ENCODE measurements at places on chromosomes 6 and 20. TPM values are rescaled to one million over a fixed set of nuclear protein-coding genes. Genes with fewer than 3 reads are reported as not detected.

CFAP61 gene
- total RNA-seq = not detected

SYNJ2 gene
- total RNA-seq = 3.0 TPM

MAK gene
- total RNA-seq = not detected

FGD2 gene
- 49.4 TPM for total RNA-seq

LHFPL5 gene
- total RNA-seq = not detected

KIF25 gene
- total RNA-seq = not detected

ARMC12 gene
- total RNA-seq = not detected

DNA sequence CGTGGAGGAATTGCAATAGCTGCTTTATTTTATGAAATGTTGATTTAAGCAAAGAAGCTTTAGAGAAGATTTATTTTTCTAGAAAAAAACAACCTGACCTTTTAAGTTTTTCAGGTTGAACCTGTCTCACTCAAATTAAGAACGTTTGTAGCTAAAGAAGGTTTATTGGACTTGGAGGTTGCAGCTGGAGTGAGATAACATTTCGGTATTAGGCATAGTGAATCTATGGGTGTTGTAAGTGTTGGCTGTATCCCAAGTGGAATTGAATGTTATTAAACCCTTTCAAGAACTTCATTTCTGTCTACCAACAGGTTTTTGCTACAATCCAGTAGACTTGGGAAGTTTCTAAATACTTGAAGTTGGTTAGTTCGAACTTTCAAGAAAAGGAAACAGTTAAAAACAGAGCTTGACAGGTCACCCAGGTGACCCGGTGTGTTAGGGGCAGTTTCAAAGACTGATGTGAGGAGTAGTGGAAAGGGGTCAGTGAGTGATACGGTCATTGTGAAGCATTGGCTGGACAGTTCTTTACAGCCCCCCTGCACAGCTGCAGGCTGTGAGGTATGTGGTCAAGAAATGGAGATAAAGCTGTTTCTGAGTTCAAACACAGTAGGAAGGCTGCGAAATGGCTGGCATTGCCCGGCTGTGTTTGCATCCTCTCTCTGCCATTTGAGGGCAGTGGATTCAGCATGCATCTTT lies 2.4 kb upstream of the TBCC start:
- H3K27me3 ChIP-seq = no peaks in the 10 kb centered on the region
- peak overlapping the region; percentile 83 for H3K4me3 ChIP-seq
- H3K27ac ChIP-seq = no peak overlapping the region
- H3K4me1 ChIP-seq = peaks cover 20% of the 10 kb centered on the region

DNA sequence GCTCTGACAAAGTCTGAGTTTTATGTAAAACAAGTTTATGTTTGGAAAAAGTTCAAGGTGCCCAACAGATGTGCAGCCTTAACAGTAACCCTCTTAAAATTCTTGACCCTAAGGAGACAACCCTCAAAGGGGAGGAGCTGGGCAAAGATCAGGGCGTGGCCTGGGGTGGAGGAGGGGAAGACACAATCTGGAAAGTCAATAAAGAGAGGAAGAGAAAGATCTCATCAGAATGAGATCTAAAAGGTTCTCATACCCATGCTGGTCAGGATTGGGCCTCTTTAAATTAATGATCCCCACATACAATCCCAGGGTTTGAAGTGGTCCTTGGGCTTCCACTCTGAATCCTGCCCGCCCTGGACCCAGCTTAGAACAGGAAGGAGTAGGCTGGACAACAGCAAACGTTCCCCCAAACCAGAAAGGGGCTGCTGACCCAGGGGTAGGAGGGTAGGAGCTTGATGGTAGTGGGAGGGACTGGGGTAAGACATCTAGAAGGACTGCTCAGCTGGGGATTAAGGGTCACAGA lies 33.0 kb downstream of the FOXP4 start:
- no peak for DNase-seq
- no peaks in the 10 kb centered on the region for H3K27me3 ChIP-seq
- H3K4me1 ChIP-seq = peaks cover 18% of the 10 kb centered on the region
- no peaks in the 10 kb centered on the region for H3K36me3 ChIP-seq

DNA sequence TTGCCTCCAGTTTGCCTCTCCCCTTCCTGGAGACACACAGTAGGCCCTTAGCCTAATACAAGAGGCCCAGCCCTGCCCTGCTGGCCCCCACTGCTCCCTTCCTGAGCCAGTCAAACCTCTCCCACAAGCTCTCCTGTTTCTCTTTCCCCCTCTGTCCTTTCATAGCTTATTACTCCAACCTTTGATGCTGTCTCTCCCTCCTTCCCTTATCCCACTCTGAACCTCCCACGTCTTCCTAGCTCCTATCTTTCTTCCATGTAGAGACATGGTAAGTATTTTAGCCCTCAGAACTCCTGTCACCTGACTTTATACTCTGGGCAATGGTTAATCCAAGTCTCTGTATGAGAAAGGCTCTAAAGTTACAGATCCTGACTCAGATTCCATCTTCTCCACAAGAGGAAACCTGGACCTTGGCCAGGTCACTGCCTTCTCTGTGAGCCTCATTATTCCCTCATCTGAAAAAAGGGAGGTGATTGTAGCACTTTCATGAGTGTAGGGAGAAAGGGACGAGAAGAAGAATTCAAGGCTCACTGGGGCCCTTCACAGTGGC lies 6.7 kb downstream of the TGIF2 start:
- no peaks in the 10 kb centered on the region for H3K27me3 ChIP-seq
- no peak overlapping the region for H3K27ac ChIP-seq
- peaks cover 15% of the 10 kb centered on the region for H3K36me3 ChIP-seq
- DNase-seq = no peak
- no peak overlapping the region for H3K4me3 ChIP-seq
- H3K4me1 ChIP-seq = peaks cover 7% of the 10 kb centered on the region

DNA sequence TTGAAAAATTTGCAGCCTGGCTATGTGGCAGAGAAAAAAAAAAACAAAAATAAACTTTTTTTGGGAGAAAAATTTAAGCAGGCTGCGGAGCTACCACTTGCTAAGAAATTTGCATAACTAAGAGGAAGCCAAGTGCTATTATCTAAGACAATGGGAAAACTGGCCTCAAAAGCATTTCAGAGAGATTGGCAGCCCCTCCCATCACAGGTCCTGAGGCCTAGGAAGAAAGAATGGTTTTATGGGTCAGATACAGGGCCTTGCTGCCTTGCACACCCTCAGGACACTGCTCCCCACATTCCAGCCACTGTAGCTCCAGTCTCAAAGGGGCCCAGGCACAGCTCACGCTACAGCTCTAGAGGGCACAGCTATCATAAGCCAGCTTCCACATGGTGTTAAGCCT lies 777.9 kb downstream of the TENT5A start:
- H3K4me1 ChIP-seq = no peaks in the 10 kb centered on the region
- DNase-seq = no peak
- H3K36me3 ChIP-seq = no peaks in the 10 kb centered on the region
- H3K27ac ChIP-seq = no peak overlapping the region
- H3K4me3 ChIP-seq = no peak overlapping the region
- no peaks in the 10 kb centered on the region for H3K27me3 ChIP-seq

DNA sequence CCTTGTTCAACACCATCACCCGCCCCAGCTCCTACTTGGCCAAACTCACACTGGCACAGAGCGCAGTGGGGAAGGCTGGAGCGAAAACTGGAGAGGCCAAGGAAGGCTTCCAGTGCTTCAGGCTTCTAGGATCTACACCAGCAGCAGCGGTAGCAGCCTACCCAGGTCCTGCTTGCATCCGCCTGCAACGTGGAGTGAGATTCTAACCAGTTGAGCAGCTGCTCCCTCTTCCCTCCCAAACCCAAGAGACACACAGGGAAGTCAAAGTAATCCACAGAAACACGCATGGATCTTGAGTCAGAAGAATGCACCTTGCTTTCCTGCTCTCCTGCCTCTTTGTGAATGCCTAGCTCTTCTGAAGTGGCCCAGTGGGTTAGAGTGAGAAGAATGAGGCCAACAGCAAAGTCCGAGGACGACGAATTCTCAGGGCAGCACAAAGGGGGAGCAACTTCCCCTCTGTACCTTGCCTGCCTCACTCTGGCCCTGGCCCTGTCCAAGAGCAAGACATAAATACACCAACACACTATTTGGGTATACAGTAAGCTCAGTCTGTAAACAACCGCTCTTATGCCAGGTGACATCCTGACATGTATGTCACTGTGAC lies 95.9 kb upstream of the FOXQ1 start:
- no peak overlapping the region for H3K4me3 ChIP-seq
- H3K36me3 ChIP-seq = no peaks in the 10 kb centered on the region
- no peak overlapping the region for H3K27ac ChIP-seq
- no peaks in the 10 kb centered on the region for H3K4me1 ChIP-seq

GRCh38 chr6:84425971-84426705 lies 198.7 kb upstream of the CEP162 start:
- H3K4me3 ChIP-seq = peak overlapping the region; percentile 16
- peaks cover 11% of the 10 kb centered on the region for H3K4me1 ChIP-seq
- H3K27ac ChIP-seq = peak overlapping the region; percentile 22
- H3K27me3 ChIP-seq = no peaks in the 10 kb centered on the region
- no peak for DNase-seq

DNA sequence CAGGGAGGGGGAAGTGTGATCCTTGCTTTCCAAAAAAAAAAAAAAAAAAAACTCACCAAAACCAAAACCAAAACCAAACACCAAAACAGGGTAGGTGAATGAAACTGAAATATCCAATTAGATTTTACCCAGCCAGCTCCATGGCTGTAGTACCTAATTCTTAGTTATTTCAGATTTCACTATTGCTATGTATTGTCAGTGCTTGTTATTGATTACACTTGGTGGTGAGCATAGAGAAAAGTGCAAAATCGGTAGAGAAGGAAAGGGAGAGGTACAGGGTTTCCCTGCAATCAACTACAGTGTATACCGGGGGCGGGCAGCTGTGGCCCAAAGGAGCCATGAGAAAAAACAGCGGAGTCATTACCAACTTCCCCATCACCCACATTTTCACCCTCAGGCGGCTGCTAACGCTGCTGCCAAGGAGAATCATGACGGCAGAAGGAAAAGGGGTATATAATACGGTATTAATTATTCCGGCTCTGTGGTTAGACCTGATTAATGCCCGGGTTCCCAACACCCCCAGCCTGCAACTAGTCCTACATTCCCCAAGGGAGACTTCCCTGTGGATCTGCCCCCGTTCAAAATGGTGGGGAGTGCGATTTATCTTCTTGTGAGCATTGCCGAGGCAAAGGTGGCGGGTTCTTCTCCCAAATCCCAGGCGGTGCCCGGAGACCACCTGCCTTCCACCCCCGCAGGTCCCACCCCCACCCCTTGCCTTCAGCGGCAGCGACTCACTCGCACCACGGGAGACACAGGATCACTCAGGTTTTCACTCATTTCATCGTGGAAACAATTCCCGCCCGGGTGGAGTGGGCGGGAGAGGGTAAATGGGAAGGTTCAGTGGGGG lies at the start of gene C6orf62:
Gene C6orf62 (minus strand): TSS at position 30 of the 847 bp plus-strand sequence. CDS start 486 bp downstream, outside the sequence.
- H3K27me3 ChIP-seq = no peaks in the 10 kb centered on the region
- H3K27ac ChIP-seq = peak within 1 kb of the TSS; percentile 96
- no peak for DNase-seq
- H3K4me3 ChIP-seq = peak within 1 kb of the TSS; percentile 92
- H3K4me1 ChIP-seq = peaks cover 4% of the 10 kb centered on the region

DNA sequence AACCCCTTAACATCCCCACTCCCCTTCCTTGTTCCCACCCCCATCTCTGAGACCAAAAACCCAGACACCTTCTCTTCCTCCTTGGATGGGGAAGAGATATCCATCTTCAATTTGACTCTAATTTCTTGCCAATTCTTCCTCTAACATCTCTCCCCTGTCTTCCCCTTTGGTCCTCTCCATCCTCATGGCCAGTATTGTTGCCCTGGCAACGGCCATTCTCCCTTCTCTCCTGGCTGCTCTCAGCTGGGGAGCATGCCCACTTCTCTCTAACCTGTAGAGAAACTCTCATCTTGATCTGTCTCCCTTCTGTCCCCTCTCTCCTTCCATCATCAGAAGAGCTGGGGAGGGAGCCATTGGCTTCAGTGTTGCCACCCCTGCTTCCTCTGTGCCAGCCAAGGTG lies 86.7 kb downstream of the SRC start:
- no peak for DNase-seq
- no peak overlapping the region for H3K27ac ChIP-seq
- H3K27me3 ChIP-seq = no peaks in the 10 kb centered on the region
- H3K4me3 ChIP-seq = no peak overlapping the region

DNA sequence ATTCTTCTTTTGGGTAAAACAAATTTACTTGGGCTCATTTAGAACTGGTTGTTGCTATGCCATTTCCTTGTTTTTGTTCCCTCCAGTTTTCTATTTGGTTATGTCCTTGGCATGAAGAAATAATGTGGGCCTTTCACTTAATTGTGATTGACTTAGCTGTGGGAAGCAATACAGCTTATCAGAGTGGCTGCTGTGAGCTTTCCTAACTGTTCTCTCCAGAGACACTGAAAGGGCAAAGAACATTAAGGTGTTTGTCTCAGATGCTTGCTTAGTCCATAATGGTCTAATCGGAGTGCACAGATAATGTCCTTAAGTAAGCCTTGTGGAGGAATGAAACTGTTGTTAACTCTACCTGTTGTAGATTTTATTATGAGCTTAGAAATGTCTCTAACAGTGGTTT lies 56.6 kb downstream of the SH3BGRL2 start:
- no peak for DNase-seq
- no peaks in the 10 kb centered on the region for H3K36me3 ChIP-seq
- no peak overlapping the region for H3K4me3 ChIP-seq
- no peaks in the 10 kb centered on the region for H3K27me3 ChIP-seq

DNA sequence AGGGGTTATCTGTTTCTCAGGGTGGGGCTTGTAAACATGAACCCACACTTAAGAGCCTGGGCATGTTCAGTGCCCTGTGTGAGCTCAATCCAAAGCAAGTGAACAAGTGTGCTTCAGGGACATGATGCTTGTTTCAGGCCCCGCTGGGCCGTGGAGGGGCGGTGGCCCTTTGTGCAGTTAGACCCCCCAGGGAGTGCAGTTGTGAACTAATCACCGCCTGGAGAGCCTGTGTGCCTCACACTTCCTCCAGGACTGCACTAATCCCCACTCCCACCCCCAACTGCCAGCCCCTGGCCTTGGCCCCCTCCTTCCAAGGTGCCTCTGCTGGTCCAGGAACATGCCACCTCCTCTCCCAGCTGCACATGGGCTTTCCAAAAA lies 58.1 kb downstream of the RREB1 start:
- no peaks in the 10 kb centered on the region for H3K27me3 ChIP-seq
- no peak overlapping the region for H3K4me3 ChIP-seq
- no peak overlapping the region for H3K27ac ChIP-seq
- peaks cover 13% of the 10 kb centered on the region for H3K4me1 ChIP-seq

- no peak overlapping the region for H3K4me3 ChIP-seq
- no peaks in the 10 kb centered on the region for H3K27me3 ChIP-seq
- DNase-seq = no peak
- H3K36me3 ChIP-seq = no peaks in the 10 kb centered on the region
These were observed 82.1 kb downstream of the PLEKHG1 start for GRCh38 chr6:150681578-150682395.

GRCh38 chr6:78268591-78269452 lies 598.5 kb upstream of the IRAK1BP1 start:
- no peaks in the 10 kb centered on the region for H3K36me3 ChIP-seq
- no peak overlapping the region for H3K4me3 ChIP-seq
- no peaks in the 10 kb centered on the region for H3K27me3 ChIP-seq
- H3K4me1 ChIP-seq = no peaks in the 10 kb centered on the region
- DNase-seq = no peak
- no peak overlapping the region for H3K27ac ChIP-seq

- no peak overlapping the region for H3K27ac ChIP-seq
- H3K36me3 ChIP-seq = no peaks in the 10 kb centered on the region
- no peak overlapping the region for H3K4me3 ChIP-seq
- no peaks in the 10 kb centered on the region for H3K4me1 ChIP-seq
- no peak for DNase-seq
These were observed 150.7 kb downstream of the TSHZ2 start for GRCh38 chr20:53122853-53123252.
